C1 segment of cervical spinal cord (tissue), 14 donors: ENCODE measurements at places on chromosomes 12 and 14.
A peak's percentile ranks its signal among the peaks of the same experiment; 100 is the strongest.

DNA sequence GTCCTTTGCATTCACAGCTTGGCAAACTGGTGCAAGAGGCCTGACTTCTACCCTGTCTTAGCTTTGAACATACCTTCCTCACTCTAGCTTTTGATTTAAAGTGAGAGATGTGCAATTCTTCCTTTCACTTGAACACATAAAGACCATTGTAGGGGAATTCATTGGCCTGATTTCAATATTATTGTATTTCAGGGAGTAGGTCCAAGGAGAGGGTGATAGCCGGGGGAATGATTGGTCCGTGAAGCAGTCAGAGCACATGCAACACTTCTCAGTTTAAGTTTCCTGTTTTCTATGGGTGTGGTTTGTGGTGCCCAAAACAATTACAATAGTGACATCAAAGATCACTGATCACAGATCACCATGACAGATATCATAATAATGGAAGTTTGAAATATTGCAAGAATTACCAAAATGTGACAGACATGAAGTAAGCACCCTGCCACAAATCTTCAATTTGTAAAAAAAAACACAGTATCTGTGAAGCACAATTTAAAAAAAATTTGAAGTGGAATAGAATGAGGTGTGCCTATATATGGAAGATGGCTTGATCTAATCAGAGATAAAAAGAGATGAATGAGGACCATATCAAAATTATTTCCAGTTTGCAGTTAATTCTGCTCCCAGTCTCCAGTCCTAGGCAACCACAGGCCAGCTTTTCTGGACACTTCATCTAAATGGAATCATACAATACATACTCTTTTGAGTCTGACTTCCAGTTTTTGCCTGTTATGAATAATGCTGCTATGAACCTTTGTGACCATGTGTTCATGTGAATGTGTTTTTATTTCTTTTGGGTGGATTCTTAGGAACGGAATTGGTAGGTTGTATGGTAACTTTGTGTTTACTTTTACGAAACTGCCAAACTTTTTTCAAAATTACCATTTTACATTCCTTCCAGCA, 23.2 kb downstream of the BORCS5 start:
- DNase-seq, result no peak

GRCh38 chr14:68268719-68269118, 449.1 kb downstream of the RAD51B start:
- DNase-seq, result no peak

- DNase-seq, result no peak
Measured at GRCh38 chr14:68359837-68360552, 432.9 kb downstream of the ZFP36L1 start.

GRCh38 chr12:62214846-62215245, 45.4 kb upstream of the USP15 start:
- DNase-seq, result no peak

DNA sequence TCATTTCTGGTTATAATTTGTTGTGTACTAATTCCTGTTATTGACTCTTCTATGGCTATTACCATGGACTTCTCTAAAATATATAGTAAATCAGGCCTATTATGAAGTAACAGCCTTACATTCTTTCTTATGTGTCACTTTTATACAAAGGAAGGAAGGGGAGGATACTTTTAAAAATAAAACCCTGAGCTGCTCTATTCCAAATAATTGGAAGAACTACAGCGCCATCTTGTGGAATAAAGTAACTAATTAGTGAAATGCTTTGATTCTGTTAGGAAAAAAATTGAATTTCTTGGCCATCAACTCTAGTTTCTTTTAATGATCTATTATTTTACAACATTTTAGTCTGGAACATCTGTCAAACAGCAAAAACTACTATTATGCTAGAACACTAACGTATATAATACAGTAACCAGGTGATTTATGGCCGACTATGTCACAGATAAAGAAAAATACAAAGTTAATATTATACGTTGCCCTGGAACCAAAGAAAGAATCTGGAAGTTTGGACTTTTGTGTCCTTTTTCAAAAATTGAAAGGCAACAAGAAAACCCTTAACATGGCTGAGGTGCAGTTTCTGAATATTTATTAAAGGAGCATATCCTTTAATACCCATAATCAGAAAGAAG, 55.0 kb upstream of the NELL2 start:
- no peak for DNase-seq

DNA sequence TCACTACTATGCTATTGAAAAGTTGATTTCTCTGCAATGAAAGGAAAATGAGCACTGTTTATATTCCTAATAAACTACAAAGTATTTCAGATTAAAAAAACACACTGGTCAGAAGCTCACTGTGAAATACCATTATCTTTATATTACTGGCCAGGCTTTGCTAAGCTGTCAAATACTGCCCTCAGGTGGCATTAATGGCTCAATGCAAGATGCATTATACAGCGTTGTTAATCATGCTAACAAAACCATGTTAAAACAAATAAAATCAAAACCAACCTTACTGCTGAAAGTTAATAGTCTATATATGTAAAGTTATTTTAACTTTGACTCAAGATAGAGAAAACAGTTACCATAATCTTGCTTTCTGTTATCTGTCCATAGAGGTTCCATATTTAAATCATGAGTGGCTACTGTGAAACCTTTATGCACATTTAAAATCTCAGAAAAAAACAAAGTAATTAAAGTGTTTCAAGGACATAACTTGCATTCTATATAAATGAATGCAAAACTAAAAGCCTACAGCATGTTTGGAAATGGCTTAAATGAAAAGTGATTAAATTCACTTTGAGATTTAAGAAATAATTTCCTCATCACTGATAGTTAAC, 121.7 kb downstream of the RALGAPA1 start:
- DNase-seq, result peak; percentile 9

GRCh38 chr14:104090071-104090748, 4.7 kb downstream of the ASPG start:
- no peak for DNase-seq

- DNase-seq, result no peak
Measured at GRCh38 chr12:87991483-87991882, 37.7 kb downstream of the C12orf50 start.

DNA sequence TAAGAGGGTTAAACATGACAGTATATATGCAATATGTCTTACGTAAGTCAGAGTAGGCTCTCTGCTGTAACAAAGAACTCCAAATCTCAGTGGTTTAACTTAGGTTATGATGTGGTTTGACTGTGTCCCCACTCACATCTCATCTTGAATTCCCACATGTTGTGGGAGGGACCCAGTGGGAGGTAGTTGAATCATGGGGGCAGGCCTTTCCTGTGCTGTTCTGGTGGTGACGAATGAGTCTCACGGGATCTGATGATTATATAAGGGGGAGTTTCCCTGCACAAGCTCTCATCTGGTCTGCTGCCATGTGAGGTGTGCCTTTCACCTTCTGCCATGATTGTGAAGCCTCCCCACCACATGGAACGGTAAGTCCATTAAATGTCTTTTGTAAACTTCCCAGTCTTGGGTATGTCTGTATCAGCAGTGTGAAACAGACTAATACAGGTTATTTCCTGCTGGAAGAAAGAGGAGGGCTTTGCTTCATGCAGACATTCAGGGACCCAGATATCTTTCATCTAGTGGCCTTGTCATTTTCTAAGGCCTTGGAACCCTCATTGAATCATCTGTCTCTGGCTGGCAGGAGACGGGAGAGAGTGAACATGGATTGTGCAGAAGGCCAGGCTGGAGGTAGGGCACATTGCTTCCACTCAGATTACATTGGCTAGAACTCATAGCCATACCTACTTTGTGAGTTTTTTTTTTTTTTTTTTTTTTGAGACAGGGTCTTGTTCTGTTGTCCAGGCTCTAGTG, 96.1 kb downstream of the CRADD start:
- no peak for DNase-seq

DNA sequence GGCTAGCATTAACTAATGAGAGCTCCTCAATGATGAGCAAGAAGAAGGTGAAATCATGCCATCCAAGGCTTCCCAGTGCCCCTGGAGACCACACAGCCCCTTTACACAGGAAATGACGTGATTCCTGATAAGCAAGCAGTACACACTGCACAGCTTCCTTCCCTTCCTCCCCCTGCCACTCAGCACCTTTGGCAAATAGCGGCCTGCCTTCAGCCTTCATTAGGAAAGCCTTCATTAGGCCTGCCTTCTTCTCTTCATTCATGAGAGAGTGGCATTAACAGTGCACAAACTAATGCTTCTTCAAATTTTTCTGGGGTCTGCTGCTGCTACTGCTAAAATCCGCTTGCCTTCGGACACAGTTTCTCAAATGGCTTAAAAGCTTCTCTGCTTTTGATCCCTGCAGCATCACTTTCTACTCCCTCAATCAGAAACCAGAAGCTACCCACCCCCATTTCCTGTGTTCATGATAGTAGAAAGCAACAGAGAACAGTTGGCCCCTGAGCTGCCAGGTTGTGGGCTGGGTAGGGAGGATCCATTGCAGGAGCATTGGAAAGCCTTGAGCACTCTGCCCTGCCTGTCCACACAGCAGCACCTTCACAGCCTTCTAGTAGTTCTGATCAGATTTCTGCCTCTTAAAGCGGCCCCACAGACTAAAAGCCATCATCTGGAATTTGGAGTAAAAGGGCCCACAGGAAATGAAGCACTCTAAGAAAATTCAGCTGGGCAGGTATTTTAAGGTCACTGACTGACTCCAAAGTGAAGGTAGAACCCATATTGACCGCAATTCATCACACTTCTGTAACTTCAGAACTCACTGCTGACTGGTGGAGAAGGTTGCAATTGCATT, 103.8 kb upstream of the ETV6 start:
- no peak for DNase-seq

GRCh38 chr14:34926552-34926951, 51.4 kb upstream of the BAZ1A start:
- DNase-seq, result no peak

- peak; percentile 56 for DNase-seq
Measured at GRCh38 chr12:56221232-56221756, 428 bp downstream of the RNF41 start.

DNA sequence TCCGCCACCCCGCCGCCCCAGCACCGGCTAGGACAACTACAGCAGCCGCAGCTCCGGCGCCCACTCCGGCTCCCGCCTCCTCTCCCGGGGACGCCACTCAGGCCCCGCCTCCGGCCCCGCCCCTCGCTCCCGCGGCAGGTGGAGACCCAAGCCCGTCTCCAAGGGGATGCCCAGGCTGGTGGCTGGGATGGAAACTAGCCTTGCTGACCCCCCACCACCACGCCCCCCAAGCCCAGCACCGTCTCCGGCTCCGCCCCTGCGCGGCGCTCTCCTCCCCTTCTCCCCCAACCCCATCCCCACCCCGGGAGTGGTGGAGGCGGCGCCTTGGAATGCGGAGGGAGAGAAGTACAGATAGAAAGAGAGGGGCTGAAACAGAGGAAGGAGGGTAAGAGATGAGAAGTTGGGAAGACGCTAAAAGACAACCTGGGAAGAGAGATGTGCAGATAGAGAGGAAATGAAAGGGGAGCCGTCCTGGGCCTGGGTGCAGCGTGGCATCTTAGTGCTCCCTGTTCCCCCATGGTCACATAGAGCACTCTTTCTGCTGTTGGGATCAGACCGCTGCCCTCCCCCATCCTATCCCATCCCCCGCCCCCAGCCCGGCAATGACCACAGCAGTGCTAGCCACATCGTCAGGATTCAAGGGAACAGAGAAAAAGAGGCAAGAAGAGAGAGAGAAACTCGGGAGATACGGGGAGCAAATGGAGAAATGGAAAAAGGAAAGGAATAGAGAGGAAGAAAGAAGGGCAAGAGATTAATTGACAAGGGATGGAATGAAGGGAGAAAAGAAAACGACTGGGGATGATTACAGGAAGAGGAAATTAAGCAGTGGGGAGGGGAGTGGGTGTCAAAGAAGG, at the start of gene ITGA7:
Gene ITGA7 (minus strand): TSS at position 64 of the 854 bp plus-strand sequence. CDS start 222 bp downstream, outside the sequence.
- DNase-seq, result peak; percentile 58

DNA sequence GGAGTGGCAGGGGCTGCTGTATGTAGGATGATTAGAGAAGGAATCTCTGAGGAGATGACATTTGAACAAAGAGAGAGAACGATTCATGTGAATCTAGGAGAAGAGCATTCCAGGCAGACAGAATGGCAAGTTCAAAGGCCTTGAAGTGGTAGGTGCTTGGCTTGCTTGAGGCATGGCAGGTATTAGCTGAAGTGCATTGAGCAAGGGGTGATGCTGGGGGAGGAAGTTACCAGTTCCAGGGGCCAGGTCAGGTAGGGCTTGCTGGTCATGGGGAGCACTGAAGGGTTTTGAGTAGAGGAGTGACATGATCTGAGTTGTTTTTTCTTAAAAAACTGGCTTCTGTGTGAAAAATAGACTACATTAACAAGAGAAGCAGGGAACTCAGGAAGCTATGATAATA, 71.8 kb downstream of the SPATS2 start:
- no peak for DNase-seq

- DNase-seq, result no peak
Measured at GRCh38 chr12:27226407-27226929, 17.6 kb upstream of the STK38L start.

DNA sequence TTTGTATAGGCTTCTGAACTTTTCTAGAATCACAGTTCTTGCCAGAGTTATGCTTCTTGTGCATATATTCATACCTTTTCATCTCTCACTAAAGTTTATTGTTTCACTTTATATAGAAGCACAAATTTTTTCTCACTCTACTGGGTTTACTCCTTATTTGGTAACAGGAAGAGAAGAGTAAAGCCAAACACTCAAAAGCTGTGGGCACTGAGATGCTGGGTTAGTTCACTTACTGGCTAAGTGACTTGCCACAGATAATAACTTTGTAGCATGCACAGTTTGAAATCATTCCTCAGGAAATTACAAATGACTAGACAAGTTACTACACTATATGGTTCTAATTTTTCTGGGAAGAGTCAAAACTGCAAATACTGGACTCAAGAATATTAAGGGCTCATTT, 7.8 kb downstream of the HIGD1C start:
- no peak for DNase-seq

DNA sequence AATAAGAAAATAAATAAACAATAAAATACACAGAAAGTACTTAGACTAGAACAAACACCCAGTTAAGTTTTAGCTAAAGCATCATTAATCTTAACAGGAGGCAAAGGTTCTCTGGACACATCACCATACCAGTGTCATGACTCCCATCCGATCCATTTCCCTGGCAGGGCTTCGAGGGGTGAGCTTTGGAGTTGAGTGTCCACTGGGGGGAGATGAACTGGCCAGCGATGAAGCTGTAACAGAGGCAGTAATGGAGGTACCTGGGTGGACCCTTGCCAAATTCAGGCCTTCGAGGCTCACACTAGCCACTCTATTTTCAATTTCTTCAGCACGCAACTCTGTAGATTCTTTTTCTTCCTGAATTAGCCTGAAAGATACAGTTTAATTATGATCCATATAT, 269.5 kb downstream of the ACSS3 start:
- no peak for DNase-seq

- DNase-seq, result no peak
Measured at GRCh38 chr12:56718636-56719035, 6.5 kb downstream of the NACA start.
